Fibroblast of pulmonary artery (primary cell): ENCODE measurements at places on chromosomes 4 and X.

DNA sequence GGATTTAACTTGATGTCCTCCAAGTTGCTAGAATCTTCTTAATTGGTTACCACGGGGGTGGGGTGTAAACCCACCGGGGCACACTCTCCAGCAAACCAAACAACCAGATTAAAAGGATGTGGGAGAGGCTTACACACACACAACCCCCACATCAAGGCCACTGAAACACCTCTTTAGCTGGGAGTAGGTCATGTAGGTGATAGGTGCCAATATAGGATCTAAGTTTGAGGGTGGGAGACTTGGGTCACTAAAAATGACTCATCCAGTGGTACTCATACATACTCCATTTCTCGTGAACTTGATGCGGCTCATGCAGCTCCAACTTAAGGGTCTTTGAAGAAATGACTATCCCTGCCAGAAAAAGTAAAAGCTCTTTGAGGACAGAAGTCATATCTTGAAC, 20.5 kb upstream of the CD40LG start:
- no peak for DNase-seq

DNA sequence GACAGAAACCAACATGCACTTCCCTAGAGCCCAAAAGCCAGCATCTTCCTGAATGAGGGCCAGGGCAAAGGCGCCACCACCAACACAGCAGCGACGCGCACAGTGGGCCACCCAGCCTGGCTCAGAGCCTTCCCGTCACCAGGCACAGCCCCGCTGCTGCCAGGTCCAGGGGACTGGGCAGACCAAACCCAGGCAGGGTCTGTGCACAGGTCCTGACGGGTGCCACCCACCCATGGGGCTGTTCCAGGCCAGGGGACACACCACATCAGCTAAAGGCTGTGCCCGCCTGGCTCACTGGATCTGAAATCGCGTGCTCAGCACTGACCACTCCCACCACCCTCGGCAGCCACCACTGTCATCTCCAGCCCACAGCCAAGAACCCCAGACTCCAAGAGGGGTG, 13.8 kb downstream of the FAM53A start:
- DNase-seq = no peak

DNA sequence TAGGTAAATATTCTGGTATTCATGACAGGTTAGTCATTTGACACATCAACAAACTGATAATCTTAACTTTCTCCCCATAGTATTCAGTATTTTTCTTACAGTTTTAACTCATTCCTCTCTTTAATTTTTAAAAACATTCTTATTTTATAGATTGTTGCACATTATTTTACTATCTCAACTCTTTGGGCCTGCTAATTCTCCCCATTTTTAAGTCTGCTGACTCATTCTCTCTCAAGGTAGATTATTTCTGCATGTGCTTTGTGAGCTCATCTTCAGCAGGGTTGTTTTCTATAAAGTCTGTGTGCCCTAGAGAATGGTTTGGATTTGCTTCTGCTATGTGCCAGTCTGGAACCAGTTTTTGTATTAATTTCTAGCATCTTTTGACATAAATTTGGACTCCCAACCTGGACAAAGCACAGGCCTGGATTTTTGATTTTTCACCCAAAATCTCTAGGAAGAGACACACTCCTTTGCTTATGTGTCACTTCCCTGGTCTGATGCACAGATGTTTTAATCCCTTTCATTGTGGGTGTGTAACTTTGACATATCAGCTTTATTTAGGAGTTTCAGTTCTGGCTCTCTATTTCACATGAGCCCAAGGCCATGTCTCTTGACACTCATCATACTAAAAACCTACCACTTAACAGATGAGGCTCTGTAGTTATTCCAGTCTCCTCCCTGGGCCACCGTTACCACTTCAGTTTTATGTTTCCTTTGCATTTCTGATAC, 194.3 kb upstream of the PGRMC2 start:
- DNase-seq = no peak

DNA sequence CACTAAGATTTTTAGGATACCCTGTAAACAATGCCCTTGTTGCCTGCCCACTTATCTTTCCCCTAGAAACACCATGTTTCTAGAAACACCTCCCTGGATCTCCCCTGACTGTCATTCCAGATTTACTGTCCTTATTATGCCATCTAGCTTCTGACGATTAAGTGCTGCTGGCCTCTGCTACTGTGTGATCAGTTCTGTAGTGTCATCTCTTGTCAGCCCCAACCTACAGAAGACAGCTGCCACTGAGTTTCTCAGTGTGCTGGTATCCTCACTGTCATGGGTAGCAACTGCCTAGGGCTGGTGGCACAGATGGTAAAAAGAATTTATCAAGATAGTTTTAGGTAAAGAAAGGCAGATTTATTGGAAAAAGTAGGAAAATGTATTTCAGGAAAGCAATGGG, 68.7 kb upstream of the WWC2 start:
- no peak for DNase-seq

GRCh38 chr4:183333202-183333601, 11.0 kb upstream of the CLDN24 start:
- no peak for DNase-seq

DNA sequence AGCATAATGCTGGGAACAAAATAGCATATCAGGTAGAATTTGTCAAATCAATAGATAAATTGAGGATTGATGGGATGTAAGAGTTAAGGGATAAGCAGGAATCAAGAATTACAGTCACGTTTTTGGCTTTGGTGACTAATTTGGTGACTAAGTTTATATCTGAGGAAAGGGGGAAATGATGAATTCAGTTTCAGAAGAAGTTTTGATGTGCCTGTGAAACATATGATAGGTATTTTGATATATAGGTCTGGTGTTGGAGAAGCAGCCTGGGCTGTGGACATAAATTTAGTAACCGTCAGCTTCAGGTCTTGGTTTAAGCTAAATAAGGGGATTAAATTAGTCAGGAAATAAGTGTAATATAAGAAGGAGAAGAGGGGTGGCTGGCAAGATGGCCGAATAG, 79.0 kb upstream of the EDA2R start:
- DNase-seq = peak; percentile 0

DNA sequence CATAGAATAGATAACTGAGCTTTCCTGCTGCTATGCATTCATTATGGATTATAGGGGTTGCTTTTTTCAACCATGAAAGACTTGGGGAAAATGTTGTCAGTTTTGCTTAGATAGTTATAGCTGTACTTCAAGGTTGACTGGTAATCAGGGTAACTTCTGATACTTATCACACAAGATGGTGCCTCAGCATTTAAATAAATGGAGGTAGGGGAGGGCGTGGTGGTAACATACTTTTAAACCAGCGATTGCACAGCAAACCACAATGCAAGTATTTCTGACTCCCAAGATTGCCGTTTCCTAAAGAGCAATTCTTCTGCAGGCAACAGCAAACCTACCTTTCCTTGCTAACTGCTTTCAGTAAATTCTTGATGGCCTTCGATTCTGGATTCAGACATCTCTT, 1.3 kb downstream of the CXCL10 start:
- DNase-seq = no peak

DNA sequence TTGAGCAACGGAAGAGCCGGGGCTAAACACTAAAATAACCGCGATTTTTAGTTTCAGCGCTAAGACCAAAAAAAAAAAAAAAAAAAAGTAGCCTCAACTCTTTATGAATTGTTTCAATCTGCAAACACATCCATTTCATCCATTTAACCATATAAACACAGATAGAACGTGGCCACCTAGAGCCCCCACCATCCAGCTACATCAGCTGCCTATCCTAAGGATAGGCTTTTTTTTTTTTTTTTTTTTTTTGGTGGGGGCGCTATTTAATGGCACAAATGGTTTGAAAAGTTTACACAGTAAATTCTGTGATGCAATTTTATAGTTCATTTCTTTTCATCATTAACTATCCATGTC, 492 bp upstream of the HDAC8 start:
- DNase-seq = no peak
